ENCODE measurements at places on chromosomes 2 and 18.

GRCh38 chr2:145123606-145124005, 603.7 kb upstream of the ZEB2 start:
- no peak for DNase-seq

GRCh38 chr2:187302586-187302985, 145.5 kb downstream of the CALCRL start:
- no peak for DNase-seq

GRCh38 chr2:14492920-14493503, 139.5 kb upstream of the LRATD1 start:
- no peak for DNase-seq

DNA sequence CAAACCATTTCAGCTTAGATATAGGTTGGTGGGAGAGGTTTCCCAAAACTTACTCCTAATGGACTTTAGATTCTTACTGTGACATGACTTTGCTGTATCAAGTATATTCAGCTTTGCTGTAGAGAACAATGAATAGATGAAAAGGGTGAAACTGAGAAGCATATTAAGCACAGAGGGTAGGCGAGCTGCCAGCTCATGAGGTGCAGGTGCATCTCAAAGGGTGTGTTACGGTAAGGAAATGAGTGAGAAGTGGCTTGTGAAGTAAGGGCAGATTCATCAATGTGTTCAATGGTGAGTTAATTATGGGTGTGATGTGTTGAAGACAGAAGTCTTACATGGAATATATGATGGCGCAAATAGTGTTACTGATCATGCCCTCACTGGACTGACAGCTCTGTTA, 49.3 kb downstream of the CD8B2 start:
- no peak for DNase-seq

DNA sequence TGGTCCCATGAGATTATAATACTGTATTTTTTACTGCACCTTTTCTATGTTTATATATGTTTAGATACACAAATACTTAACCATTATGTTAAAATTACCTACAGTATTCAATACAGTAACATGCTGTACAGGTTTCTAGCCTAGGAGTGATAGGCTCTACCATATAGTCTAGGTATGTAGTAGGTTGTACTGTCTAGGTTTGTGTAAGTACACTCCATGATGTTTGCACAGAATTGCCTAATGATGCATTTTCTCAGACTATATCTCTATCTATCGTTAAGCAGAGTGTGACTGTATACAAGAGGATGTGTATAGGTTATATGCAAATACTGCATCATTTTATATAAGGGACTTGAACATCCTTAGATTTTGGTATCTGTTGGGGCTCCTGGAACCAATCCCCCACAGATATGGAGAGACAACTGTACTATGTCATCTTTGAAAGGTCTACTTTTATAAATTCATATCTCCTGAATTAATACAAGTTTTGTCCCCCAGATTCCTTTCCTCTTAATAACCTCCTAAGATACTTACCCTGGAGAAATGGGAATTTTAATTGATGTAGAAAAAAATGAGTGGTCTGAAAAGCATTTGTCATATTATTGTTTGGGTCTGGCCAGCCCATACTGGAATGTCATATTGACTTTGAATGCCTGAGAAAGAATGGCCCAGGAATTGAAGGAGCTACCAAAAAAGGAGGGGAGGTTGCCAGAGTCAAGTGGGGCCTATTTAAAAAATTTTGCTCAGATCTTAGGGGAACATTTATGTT, 36.6 kb downstream of the EHBP1 start:
- no peak for DNase-seq

DNA sequence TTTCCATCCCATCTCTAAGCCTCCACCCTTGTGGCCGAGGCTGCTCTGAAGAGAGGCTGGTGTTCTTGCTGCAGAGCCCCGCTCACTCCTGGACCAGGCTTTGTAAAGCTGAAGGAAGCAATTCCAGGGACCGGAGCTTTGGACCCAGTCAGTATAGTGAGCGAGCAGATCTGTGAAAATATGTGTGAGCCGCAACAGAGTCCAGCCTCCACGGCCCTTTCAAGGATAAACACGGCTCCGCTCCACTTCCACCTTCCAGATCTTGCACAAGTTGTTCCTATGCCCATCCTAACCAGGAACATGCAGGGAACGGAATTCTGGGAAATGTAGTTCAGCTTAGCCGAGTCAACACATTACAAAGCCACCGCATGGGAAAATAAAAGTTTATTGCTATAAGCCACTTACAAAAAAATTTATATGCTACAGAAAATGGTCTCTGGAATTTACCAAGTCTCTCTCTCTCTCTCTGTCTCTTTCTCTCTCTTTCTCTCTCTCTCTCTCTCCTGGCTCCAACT, 151.7 kb upstream of the ZNF521 start:
- DNase-seq, result no peak

- peak; percentile 56 for DNase-seq
These were observed 857 bp upstream of the INHBB start for GRCh38 chr2:120344976-120345581.

DNA sequence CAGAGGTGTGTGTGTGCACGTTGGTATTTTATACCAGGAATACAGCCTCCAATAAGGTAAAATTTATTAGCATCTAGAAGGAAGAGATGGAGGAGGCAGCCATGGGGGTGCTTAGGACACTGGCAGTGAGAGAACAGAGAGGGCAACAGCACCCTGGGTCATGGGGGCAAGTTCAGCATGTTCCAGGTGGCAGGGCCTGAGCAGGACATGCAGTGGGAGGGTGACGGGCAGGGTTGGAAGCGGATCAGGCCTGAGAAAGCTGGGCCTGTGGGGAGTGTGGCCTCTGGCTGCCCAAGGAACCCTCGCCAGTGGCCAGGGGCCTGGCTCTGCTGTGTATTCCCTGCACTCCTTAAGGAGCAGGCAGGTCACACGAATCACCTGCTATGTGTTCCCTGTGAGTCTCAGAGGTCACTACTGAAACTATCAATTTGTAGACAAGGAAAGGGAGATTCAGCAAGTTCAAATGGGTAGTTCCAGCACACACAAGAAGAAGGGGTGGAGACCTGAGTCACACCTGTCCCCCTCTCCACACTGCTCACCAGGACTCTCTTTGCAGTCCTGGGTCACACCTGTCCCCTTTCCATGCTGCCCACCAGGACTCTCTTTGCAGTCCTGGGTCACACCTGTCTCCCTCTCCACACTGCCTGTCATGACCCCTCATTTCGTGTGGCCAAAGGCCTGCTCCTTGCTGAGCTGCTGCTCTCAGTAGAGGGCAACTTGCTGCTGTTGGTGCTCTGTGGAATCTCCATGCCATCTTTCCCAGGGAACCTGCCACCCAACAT, 463.9 kb upstream of the HS6ST1 start:
- no peak for DNase-seq

GRCh38 chr18:50280707-50281294, 522 bp downstream of the MBD1 start:
- no peak for DNase-seq
